ENCODE measurements at places on chromosomes 7 and 10.

DNA sequence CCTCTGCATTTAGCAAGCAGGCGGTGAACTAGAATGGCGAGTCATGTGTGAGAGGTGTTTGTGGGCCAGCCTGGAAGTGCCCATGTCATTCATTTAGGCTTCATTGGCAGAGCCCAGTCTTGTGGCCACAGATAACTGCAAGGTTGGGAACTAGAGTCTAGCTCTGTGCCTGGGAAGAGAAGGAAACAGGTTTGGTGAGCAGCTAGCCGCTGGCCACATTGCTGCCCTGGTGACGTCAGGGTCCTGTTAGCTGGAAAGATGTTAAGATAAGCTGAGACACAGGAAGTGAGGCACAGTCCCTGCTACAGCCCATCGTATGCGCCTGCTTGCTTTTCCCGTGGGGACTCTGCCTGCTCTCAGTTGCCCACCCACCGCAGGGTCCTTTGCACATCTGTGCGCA lies 185.5 kb downstream of the CAMK1D start:
- no peak for DNase-seq

DNA sequence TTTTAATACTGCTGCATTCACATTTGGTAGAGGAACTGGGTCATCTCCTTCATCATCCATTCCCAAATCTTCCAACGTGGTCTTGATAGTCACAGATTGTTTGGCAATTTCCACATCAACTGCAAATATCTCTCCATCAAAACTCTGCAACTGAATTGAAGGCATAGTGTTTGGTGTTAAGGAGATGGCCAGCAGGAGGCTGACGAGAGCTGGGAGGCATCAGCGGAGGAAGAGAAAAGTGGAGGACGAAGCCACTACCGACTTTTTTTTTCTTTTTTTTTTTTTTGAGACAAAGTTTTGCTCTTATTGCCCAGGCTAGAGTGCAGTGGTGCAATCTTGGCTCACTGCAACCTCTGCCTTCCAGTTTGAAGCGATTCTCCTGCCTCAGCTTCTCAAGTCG lies 205.0 kb upstream of the KCTD7 start:
- no peak for DNase-seq

- DNase-seq = no peak
Measured at GRCh38 chr7:44142028-44142427, 896 bp upstream of the MYL7 start.

GRCh38 chr10:15775513-15775912 lies 55.8 kb upstream of the ITGA8 start:
- no peak for DNase-seq

GRCh38 chr7:78326876-78327275 lies 528.3 kb downstream of the PHTF2 start:
- DNase-seq = peak; percentile 65

- no peak for DNase-seq
Measured at GRCh38 chr10:71708897-71709882, 10.4 kb downstream of the C10orf105 start.

DNA sequence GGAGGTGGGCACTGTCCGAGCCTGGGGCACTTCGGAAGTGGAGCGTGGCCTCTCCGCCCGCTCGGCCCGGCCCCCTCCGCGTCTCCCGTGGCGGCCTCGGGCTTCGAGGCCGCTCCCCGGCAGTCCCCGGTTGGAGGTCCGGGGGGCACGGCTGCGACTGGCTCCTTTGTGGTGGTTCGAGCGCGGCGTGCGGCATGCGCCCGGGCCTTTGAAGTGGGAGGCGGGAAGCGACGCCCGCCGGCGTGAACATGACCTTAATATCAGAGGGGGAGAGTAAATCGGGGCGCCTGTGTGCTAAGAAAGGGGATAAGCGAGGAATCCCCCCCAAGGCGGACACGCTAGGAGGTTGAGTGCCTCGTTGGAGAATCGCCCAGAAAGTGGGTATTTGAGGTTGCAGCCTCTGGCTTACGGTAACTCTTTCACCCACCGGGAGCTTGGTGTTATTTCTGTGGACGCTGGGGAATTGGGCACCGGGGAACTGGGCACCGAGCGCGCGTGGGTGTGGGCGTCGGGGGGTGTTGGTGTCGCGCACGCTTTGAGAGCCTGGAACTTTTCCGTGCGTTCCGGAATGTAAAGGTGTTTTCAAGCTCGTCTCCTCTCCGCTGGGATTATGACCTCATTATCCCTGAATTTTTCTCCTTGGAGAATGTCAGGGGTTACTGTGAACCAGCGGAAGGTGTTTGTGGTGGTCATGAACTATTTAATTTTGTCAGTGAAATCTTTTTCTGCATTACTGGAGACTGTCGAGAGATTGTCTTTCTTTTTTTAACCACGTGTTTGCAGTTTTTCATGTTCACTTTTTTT lies 660 bp downstream of the SUV39H2 start:
- no peak for DNase-seq

DNA sequence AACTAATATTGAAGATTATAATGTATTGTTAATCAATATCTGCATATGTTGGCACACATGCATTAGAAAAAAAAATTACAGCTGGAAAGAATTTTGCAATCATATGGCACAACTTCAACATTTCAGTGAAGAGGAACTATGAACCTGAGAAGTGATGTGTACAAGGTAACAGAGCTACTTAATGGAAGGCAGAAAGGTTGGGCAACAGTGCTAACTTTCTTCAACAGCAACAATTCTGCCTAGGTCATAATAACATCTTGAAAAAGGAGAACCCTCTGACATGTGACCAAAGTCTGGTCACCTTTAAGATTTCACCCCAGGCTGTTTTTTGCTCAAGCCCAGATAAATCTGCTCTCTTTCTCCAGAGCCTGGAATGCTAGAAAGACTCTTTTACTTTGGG lies 47.9 kb upstream of the SKAP2 start:
- DNase-seq = no peak

DNA sequence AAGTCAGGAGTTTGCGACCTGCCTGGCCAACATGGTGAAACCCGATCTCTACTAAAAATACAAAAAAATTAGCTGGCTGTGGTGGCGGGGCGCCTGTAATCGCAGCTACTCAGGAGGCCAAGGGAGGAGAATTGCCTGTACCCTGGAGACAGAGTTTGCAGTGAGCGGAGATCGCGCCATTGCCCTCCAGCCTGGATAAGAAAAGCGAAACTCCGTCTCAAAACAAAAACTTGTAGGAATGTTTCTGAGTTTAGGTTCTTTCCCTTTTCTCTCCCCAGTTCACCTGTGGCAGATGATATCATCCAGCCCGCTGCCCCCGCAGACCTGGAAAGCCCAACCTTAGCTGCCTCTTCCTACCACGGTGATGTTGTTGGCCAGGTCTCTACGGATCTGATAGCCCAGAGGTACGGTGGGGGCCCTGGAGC lies 138.8 kb upstream of the BTBD16 start:
- no peak for DNase-seq

- DNase-seq = peak; percentile 19
Measured at GRCh38 chr7:81688622-81689411, 81.0 kb downstream of the HGF start.

DNA sequence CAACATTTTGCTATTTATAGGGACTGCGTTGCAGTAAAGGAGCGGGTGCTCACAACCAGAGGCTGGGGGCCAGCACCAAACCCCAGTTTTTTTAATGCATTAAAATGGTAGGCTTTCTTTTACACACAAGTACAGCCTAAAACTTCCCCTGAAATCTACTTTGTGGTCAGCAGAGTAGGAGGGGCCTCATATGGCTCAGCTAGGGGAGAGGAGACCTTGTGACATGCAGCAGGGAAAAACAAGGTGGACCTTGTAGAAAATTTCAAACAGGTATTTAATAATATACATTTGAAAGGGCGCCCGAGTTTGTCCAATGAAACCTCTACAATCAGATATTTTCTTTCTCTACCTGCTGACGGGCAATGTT lies 1.4 kb downstream of the CCDC136 start:
- no peak for DNase-seq

DNA sequence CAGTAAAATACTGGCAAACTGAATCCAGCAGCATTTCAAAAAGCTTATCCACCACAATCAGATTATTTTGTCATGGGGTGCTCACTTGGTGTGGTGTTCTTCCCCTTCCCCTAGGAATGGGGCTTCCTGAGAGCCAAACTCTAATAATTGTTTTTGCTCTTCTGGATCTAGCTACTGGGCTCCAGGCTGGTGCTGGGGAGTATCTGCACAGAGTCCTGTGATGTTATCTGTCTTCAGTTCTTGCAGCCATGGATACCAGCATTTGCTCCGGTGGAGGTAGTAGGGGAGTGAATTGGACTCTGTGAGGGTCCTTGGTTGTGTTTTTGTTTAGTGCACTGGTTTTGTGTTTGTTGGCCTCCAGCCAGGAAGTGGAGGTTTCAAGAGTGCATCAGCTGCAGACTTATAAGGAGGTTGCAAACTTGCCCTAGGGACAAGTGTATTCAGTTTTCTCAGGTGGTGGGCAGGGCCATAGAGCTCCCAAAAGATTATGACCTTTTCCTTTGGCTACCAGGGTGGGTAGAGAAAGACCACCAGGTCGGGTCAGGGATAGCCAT lies 308.5 kb upstream of the MAGI2 start:
- no peak for DNase-seq

DNA sequence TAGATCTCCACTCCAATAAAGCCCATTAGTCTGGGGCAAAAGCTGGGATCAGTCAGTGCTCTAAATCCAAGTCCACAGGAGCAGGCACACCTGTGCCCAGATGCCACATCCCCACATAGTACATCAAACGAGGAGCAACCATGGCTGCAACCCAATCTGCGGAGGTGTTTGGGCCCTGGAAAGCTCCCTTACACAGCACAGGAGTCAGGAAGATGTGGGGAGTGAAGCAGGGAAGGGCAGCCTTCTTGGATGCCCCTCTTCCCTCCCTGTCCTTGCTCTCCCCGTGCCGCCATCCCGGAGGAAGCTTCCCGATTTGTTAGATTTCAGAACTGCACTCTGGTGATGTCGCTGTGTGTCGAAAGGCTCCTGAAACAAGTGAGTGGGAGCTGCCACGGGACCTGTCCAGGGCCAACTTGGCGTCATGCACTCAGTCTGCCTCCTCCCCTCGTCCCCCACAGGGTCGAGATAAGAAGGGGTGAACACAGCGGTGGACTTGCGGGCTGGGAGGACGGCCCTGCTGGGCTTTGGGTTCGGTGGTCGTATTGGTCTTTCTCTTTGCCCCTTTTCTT lies 230.6 kb upstream of the GRB10 start:
- DNase-seq = no peak

- DNase-seq = no peak
Measured at GRCh38 chr10:132541601-132542011, 4.0 kb downstream of the INPP5A start.

DNA sequence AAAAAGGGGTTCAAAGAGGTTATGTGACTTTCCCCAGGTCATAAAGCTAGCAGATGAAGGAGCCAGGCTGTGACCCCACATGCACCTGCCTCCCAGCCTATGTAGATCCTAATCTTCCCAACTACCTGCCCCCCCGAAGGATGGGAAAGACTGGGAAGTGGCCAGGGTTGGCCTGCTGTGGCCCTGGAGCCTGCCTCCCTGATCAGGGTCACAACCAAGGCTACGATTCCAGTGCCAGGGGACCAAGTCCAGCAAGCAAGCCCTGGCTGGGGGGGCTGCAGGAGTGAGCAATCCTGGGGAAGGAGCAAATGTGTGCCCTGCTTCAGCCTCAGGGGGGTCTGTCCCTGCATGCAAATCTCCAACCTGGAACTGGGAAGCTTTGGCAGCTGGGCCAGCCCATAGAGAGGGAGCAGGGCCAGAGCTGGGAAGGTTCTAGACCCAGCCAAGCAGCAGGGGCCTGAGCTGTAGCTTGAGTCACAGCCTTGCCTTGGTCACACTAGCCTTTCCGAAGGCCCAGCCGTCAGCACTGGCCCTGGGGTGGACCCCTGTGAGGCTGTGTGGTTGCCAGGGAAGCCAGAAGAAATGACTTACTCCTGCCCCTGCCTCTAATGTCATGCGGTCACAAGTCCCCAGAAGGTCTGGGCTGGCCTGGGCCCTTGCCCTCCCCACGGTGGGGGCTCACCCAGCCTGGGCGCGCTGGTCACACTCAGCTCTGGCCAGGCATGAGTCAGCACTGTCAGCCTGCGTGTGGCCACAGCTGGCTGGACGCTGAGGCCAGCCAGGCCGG lies 96.4 kb upstream of the ZMIZ1 start:
- DNase-seq = no peak

GRCh38 chr7:43808410-43808809 lies 49.9 kb downstream of the BLVRA start:
- no peak for DNase-seq

- DNase-seq = no peak
Measured at GRCh38 chr10:101047268-101047667, 14.5 kb upstream of the KAZALD1 start.

- DNase-seq = no peak
Measured at GRCh38 chr10:132277311-132277741, 30.4 kb downstream of the STK32C start.

DNA sequence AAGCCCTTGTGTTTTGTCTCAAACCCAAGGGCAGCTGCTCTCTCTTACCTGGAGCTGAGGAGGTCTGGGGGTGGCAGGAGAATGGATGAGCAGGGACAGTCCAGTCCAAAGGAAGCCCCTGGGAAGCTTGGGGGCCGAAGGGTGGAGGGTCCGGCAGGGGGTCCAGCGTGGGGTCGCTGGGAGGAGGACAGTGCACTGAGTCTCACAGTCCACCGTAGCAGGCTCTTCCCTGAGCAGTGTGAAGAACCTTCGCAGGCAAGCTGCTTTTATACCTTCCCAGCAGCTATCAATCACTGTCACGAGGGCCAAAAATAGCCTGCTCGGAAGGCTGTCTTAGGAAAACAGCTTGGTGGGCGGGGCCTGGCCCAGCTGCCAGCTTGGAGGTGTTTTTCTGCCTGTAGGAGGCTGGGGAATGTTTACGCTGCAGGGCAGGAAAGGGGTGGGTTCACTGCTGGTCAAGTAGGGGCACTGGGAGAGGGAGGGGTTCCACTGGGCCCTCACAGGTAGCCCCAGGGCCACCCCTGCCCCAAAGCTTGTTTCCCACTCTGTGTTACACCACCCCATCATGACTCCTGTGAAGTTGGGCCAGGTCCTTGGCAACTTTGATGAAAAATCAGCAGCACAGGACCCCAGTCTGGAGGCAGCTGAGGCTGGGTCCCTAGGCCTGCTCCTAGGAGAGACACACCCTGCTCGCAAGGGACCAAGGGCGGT lies at the start of gene DEPP1:
Gene DEPP1 (minus strand): TSS at position 240 of the 711 bp plus-strand sequence. CDS start 779 bp downstream, outside the sequence.
- DNase-seq = peak; percentile 64

DNA sequence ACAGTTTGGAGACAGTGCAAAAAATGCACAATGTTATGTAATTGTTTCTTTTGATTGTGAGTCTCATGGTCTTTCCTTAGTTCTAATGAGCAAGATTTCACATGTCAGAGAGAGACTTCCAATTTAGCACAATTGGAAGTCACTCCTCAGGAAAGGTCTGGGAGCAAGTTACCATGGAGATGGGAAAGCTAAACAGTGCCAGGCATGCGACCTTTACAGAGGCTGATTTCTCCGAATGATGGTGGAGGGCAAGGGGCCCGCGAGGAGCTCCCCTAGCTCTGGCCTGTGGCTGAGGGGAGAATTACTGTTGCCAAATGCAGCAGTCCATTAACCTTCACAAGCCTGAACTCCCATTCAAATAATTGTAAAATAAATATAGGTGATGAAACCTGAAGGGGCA lies 59.3 kb downstream of the CDCA7L start:
- DNase-seq = no peak

GRCh38 chr7:117347962-117348672 lies 25.3 kb upstream of the WNT2 start:
- DNase-seq = no peak

- no peak for DNase-seq
Measured at GRCh38 chr7:159328096-159328495, 183.4 kb upstream of the VIPR2 start.

GRCh38 chr7:64876792-64877713 lies 26.0 kb upstream of the ZNF273 start:
- peak; percentile 77 for DNase-seq
